ENCODE measurements at places on chromosomes 16 and 17.
A peak's percentile ranks its signal among the peaks of the same experiment; 100 is the strongest.

DNA sequence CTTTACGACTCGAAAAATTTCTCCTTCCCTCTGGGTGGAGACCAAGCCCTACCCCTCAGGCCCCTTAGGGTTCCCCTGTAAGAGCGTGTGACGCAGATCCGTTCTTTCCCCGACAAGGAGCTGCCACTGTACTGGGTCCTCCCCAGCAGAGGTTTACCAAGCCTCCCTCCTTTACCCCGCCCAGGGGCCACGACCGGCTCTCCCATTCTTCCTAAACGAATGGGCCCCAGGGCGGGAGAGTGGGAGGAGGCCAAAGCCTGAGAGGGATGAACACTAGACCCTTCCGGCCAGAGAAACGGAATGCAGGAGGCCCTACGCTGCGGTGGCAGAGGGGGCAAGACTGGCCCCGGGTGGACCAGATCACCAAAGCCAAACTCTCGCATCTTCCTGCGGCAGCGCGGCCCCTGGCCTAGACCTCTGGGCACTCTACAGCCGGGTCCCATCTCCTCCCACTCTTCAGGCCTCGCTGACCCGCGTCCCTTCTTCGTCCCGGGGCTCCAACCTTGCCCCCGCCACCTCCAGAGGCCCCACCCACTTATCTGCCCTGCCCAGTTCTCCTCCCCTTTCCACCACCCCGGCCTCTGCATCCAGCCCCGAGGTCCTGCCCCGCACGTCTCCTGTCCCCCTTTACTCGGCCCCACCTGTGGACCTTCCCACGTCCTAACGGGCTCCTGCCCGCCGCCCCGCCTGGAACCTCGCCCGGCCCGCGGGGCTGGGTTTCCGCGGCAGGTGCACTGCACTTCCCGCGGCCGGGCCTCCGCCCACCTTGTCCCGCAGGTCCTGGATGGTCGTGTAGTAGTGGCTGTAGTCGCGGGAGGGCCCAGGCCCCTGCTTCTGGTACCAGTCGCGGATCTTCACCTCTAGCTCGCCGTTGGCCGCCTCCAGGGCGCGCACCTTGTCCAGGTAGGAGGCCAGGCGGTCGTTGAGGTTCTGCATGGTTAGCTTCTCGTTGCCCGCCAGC is 765 bp downstream of the KRT19 start:
- peak; percentile 55 for DNase-seq

DNA sequence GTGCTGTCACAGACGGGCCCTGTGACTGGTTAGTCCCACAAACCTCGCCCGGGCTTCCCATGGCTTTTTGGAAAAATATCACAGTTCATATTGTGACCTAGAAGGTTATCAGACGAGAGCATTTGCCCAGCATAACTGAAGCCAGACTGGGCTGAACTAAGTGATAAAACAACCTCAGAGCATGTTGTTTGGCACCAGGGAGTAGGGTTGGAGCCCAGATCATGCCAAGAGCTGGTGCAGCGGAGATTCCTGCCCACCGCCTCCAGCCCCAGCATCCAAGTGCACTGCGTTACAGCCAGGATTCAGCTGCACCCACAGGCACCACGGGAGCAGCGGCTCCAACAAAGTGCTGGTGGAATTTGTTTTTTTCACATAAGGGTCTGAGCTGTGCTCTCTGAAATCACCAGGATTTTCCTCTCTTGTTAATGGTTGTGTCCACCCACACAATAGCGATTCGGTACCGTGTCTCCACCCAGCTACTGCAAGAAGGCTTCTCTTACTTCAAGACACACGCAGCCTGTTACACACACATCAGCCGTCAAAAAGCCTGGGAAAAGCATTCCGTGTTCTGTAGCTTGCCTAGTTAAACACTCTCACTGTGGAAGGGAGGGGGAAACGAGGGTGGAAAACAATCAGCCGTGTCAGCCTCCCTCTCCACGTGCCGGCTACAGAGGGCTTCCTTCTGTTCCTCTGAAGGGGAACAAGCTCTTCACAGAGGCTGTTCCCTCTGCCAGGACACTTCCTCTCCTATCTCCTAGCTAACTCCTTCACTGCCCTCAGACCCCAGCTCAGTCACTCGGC is 273.8 kb downstream of the C16orf95 start:
- no peak for DNase-seq

- DNase-seq: peak; percentile 70
Observed at GRCh38 chr17:9928601-9929333, 23.7 kb upstream of the RCVRN start.

DNA sequence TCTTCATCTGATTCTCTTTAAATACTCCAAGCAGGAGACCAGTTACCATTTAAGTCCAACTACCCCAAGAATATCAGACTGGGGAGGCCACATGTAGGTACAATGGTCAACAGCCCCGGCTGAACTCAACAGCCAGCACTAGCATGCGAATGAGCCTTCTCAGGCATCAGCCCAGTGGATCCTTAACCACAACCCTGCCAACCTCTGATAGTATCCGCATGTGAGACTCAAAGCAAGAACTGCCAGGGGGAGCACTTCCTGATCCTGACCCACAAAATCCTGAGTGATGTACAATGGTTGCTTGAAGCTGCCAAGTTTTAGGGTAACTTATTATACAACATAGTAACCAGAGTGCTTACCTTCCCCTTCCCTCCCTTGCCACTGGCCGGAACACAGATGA is 4.0 kb downstream of the PYY start:
- no peak for DNase-seq

DNA sequence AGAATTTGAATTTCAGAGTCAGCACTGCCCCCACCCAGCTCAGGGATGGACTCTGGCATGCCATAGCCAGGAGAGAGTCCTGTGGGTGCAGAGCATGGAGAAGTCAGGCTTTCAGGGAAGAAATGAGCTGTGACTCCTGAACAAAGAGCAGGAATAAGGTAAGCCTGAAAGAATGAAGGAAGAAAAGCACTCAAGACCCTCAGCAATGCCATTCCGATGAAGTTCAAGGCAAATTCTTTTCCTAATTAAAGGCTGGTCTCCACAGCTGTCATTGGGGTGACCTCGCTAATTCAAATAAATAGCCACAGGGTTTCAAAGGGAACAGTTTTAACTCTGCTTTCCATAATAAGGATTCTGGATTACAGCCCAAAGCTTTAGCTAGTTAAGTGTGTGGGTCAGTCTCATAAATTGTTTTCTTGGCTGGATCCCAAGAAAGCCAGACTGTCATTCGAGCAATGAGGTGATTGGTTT is 31.7 kb downstream of the TOM1L2 start:
- DNase-seq: no peak

DNA sequence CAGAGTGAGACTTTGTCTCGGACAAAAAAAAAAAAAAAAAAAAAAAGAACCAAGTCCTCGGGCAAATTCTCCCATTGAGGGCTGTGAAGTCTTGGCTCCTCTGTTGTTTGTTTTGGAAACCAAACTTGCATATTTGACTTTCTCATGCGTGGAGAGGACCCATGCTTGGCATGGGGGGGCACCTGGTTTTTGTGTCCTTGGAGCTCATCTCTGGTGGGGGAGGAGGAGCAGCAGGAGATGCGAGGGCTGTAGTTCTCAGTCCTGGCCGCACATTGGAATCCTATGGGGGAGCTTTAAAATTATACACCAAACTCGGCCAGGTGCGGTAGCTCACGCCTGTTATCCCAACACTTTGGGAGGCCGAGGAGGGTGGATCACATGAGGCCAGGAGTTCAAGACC is 74.5 kb downstream of the ABCC6 start:
- no peak for DNase-seq

DNA sequence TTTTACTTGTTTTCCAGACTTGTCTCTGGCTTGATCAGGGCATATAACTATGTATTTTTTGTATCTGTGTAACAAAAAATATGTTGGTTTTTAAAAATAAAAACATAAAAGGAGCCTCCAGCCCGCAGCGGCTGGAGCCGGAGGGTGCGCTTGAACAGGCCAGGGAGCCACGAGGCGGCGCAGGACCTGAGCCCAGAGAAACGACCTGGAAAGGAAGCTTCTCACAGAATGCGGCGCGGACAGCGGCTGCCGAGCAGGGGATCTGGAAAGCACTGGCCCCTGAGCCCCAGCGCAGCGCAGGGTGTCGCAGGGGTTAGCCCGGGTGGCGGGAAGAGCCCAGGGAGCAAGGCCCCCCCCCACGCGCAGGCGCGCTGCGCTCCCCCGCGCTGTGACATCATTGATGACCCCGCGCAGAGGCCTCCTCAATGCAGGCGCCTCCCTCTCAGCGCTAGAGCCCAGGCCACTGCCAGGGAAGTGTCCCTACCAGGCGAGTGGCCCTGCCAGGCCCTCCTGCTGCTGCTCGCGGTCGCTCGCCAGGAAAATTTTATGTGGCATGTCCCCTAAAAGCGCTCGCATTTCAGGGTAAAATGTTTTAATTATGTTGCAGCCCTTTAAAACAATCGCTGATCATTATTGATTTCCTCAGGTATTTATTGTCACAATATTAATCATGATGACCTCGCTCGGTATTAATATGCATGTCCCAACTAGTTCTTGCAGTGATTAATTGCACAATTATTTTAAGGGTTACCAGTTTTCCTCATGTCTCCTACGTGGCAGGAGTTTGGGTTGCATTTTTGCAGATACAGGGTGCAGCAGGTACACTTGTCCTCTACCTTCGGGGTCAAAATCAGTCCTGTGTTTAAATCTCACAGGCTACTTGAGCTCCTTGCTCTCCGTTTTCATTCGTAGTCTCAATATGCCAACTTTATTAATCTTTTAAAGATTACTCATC is 134.2 kb downstream of the USP22 start:
- DNase-seq: peak; percentile 89

DNA sequence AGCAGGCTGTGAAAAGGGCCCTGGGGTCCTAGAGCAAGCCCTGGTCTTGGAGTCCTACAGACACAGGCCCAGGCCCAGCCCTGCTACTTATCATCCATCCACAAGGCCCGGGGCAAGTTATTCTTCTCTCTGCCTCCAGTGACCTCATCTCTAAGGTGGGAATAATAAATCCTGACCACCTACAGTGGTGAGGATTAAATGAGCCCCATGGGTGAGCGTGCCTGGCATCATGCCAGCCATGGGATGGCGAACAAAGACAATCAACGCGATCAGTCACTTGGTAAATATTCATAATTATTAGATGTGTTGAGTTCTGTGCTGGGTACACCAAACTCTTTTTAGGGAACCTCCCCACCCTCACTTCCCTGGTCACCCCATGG is 5.5 kb downstream of the KRT15 start:
- DNase-seq: no peak

GRCh38 chr17:81519284-81520020 is 6.9 kb upstream of the ACTG1 start:
- peak; percentile 56 for DNase-seq

DNA sequence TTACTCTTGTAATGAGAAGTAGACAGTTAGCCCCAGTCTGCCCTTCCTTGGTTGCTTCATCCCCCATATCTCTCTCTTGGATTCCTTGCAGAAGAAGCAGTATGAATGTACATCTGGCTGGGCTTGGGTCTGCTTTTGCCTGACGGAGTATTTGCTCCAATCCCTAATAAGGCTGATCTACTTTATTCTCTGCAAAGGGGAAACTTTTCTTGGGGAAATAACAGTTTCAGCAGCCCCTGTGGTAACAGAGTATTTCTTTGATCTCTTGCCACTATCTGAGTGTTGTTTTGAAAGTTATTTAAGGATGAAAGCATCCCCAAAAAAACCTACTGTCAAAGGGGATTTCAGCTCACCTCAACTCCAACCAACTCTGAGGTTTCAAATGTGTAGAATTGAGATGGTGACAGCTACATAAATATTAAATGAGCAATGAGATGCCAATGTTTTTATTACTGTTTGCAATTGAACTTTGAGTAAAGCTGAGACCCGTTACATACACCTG is 168.9 kb upstream of the NOG start:
- DNase-seq: no peak

DNA sequence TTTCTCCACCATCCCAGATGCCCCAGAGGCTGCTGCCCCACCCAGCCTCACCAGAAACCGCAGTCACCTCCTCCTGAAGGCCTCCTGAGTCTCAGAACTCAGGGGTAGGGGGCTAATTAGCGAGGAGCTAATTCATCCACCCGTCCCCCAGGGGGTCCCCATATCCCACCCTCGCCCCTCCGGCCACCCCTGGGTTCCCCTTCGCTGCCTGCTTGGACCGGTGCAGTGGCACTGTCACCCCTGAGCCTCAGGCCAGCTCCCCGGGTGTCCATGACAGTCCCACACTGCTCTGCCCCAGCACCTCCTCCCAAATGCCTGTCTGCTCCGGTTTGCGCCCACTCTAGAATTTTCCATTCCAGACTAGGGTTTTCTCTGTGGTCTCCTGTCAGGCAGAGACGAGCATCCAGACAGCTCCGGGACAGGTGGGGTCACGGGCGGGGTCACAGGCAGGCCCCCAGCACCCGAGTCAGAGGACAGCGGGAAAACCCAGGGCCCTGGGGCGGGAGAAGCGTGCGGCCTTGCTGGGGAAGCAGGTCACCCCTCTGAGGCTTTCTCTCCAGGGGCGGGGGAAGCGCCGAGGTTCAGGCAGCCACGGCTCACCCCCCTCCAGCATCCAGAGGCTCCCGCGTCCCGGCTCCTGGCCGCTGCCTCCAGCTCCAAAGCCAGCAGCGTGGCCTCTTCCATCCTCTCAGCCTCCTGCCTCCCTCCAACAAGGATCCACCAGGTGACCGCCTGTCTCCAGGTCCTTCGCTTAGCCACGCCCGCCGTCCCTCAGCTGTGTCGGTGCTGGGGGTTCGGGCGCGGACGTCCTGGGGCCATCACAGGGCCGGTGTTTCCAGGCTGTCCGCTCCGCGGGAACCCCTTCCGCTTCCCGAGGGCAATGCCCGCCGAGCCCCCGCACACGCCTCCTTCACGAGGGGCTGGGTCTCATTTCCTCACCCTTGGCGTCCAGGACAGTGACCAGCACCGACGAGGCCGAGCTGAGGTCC is 3.1 kb upstream of the PERCC1 start:
- DNase-seq: no peak

DNA sequence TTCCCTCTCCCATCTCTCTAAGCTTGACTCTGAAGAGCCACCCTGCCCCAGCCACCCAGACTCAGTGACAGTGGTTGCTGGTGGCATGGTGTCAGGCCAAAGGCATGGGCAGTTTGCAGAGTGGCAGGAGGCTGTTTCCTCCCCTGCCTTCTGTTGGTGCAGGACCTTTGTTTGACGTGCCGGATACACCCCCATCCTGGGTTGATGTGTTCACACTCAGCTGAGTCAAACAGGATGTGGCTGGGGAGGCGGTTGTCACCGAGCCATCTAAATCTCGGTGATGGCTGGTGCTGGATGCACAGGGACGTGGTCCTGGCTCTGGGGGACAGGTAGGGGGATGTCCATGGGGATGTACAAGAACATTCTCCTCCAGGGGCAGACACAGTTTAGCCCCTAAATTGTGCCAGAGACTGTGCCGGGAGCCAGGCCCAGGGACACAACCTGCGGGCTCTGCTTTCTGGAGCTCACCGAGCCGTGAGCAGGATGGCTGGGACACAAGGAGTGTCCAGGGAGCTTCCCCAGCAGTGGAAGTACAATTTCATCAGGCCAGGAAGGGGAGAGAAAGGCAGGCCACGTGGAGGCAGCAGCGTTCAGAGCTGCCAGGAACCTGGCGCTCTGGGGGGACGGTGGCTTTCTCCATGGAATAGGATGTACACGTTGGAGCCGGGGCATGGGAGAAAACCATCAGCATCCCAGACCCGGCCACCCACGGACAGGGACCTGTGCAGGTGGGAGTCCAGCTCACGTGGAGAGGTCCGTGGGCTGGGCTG is 264.2 kb downstream of the SEC14L1 start:
- DNase-seq: no peak

Data from nephron progenitor cell (in vitro differentiated cells).